ENCODE measurements at places on chromosomes 4 and X. TPM values are rescaled to one million over a fixed set of nuclear protein-coding genes. Genes with fewer than 3 reads are reported as not detected.

The DCAF16 gene
- total RNA-seq: 6.7 TPM

The P2RY4 gene
- total RNA-seq: 0.13 TPM

The CACNA1F gene
- not detected for total RNA-seq

The F9 gene
- total RNA-seq: not detected

The PNMA5 gene
- total RNA-seq: not detected

The FANCB gene
- 2.3 TPM for total RNA-seq

The MAOB gene
- total RNA-seq: 0.25 TPM

The CXCL13 gene
- not detected for total RNA-seq

The FAAH2 gene
- 0.12 TPM for total RNA-seq

The EDNRA gene
- 0.58 TPM for total RNA-seq

The KDM5C gene
- 53.8 TPM for total RNA-seq

The GUCY1A1 gene
- not detected for total RNA-seq

The LIMCH1 gene
- 39.7 TPM for total RNA-seq

The CLNK gene
- not detected for total RNA-seq

The TCEAL6 gene
- not detected for total RNA-seq

The ITGB1BP2 gene
- total RNA-seq: 0.88 TPM

The CXCL3 gene
- 3.8 TPM for total RNA-seq

The SOWAHB gene
- total RNA-seq: not detected

The TMEM144 gene
- total RNA-seq: 3.4 TPM

The TMEM185A gene
- 29.0 TPM for total RNA-seq

The SERPINA7 gene
- total RNA-seq: not detected

The MUC7 gene
- total RNA-seq: not detected

The SMIM10L2A gene
- total RNA-seq: 0.21 TPM
